ENCODE measurements at places on chromosomes 11 and 22.

GRCh38 chr11:34490304-34490703 is 23.3 kb downstream of the ELF5 start:
- DNase-seq = no peak

DNA sequence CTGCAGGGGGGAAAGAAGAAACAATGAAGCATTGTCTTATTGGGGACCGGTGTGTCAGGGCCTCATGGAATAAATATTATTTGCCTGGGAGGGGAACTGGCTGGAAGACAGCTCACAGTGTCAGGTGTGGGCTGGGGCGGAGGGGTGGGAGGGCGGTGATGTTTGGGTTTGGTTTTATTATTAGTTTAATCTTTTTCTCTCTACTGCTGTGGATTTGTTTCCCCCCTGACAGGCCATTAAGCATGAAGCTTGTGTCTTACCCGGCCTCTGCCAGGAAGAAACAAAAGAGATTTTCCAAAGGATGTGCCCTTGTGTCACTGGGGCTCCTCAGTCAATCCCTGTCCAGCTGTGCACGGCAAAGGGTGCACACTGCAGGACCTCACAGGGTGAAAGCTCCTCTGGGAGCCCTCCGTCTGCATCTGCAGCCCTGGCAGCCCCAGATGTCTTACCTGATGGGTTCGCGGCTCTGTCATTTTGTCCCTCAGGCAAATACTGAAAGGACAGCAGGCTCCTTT is 203.1 kb upstream of the TMEM45B start:
- no peak for DNase-seq

DNA sequence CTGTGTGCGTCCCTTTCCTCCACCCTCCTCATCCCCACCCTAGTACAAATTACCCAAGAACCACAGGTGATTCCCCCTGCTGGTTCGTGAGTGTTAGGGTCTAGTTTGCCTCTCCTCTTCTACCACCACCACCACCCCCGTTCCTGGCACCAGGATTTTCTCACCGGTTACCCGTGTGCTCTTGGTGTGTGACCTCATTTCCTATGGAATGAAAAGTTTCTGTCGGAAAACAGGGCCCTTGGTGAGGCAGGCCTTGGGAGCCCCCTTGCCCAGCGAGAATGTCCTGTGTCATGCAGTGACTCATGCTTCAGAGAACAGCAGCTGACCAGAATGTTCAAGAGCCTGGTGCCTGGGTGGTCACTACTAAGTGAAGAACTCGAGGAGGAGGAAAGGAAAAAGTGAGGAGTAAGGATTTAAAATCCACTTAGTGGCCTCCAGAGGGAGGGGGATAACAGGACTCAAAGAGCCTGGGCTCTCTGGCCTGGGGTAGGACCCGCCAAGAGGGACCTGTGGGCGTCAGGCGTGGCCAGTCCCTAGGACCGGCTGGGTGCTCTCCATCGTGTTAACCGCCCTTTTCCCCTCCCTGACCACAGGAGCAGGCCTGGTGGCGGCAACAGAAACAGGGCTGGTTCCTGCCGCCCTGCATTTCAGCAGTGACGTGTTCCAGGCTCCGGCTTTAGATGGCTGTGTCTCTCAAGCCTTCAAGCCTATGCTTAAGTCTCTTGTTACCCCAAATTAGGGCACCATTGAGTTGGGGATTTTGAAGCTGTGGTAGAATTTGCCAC is 30.2 kb downstream of the C22orf31 start:
- no peak for DNase-seq

GRCh38 chr11:42329929-42330565 is 870.6 kb upstream of the LRRC4C start:
- DNase-seq = no peak

DNA sequence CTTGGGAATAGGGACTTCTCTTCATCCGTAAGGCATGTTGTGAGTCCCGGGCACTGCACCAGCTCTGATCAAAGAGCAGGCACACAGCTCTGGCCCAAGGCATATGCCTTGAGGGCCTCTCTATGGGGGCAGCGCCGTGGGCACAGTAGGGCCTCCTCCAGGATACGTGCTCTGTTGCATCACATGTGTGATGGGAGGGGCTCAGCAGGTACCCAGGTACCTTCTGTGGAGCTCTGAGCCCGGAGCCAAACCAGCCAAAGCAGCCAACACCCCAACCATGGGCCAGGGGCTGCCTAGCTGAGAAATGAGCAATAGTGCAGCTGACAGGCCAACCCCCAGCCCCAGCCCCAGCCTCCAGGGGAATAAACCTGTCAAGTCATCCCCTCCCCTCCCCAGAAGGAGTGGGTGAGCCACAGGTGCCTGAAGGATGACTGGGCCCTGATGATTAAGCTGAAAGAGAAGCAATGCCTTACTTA is 79.7 kb upstream of the SHISAL1 start:
- no peak for DNase-seq

GRCh38 chr11:61695917-61696316 is 15.7 kb downstream of the DAGLA start:
- peak; percentile 76 for DNase-seq

DNA sequence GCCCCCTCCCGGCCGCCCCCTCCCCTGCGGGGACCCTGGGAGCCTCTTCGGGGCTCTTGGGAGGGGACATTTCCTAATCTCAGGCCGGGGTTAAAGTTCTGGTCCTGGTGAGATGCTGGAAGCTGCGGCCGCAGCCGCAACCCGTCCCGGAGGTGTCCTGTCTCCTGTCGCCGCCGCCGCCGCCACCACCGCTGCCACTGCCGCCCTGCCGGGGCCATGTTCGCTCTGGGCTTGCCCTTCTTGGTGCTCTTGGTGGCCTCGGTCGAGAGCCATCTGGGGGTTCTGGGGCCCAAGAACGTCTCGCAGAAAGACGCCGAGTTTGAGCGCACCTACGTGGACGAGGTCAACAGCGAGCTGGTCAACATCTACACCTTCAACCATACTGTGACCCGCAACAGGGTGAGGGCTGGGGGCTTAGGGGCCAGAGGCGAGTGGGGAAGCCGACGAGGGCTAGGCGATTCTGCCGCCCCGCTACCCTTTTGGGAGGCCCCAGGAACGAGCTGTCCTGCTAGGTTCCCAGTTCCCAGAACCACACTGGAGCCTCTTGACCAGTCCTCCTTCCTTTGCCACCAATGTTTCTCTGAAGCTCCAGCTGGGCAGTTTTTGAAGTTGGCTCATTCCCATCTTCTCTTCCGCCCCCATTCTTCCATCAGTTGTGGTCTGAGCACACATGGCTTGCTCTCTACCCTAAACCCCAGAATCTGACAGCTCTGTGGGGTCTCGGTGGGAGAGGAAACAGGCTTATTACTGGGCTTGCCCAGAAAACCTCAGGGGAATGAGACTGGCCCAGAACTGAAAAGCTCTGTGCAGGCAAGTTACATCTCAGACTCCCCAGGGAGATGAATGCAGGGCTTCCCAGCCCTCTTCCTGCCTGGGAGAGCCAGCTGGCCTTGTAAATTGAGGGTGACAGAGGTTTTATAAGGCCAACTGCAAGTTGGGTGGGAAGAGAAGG is 781 bp downstream of the SIDT2 start:
- no peak for DNase-seq

GRCh38 chr22:41445129-41446056 is 1.2 kb downstream of the TOB2 start:
- DNase-seq = no peak

DNA sequence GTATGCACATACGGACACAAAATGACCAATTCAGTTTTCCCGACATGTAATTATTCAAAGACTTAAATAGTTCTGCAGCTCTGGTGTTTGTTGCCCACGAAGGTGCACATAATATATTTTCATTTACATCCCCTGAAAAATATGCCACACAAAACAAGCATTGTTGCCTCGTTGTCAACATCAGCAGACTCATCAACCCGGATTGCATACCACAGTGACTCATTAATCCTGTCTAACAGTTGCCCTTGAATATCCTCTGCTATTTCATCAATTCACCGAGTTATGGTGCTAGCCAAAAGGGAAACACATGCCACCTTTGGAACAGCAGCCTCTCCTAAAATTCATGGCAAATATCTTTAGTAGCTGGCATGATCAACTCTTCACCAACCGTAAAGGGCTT is 582.2 kb downstream of the LRRC4C start:
- DNase-seq = no peak

GRCh38 chr11:3956748-3957147 is 101.3 kb downstream of the STIM1 start:
- no peak for DNase-seq

GRCh38 chr11:74487875-74488274 is 5.6 kb downstream of the LIPT2 start:
- DNase-seq = no peak

GRCh38 chr11:9438611-9439010 is 22.2 kb upstream of the ZNF143 start:
- no peak for DNase-seq

DNA sequence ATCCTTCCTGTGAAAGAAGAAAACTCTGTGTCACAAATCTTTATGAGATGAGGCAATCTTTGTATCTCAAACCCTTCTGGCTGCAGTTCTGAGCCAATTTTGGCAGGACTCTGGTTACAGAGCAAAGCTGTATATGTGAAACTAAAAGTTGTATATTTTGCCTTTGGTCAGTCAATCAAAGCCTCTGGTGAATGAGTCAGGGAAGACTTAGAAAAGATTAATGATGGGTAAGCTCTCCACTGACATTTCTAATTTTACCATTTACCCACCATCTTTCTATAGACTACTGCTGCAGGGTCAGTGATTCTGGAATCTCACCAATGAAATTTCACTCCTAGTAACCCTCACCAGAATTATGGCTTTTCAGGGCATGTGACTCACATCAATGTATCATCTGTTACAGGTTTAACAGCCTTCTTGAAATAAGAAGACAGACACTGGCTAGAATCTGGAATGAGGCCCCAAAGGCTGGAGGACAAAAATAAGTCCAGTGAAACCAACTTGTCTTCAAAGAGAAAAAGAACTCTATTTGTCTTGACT is 43.3 kb downstream of the USP35 start:
- no peak for DNase-seq

GRCh38 chr22:42621505-42622002 is 6.9 kb upstream of the POLDIP3 start:
- peak; percentile 48 for DNase-seq

DNA sequence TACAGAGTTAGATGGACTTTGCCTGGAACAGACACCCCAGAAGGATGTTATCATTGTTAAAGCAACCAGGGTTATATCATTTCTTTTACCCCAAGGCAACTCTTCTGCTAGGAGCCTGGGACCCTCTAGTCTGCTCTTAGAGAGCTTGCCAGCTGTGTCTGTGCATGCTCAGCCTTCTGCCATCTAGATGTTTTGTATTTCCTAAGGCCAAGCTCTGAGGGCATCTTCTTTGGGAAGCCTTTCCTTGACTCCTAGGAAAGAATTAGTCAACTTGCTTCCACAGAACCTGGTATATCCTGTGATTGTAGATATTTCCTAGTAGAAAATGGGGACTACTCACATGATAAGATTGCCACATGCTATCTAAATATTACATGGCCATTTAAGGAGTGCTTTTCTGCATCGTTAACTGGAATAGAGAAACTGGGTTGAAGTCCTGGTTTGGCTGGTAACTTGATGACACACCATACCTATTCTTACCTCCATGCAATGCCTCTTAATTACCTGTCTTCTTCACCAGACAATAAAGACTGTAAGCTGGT is 87.6 kb downstream of the STIM1 start:
- DNase-seq = no peak

GRCh38 chr11:115199481-115200069 is 304.6 kb downstream of the CADM1 start:
- no peak for DNase-seq

All from activated naive CD4-positive, alpha-beta T cell (primary cell).